ENCODE measurements at places on chromosomes 16 and 17.

- DNase-seq, result no peak
Observed at GRCh38 chr17:41211845-41212466, 14.5 kb upstream of the KRTAP9-2 start.

DNA sequence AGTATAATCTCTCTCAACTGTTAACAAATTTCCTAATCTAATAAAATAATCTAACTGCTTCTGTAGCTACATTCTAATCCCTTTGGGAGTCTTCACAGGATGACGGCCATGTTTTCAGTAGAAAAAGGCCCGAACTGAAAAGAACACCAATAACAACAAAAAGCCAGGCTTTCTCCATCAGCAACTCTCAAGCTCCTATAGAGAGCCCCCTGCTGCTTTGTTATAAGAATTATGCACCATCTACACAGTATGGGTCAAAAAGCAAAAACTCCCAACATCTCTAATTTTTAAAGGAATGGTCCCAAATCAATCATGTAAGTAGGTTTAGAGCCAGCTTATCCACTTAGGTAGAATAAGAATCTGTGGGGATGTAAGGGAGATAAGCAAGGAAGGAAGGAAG is 163.6 kb upstream of the C17orf78 start:
- no peak for DNase-seq

DNA sequence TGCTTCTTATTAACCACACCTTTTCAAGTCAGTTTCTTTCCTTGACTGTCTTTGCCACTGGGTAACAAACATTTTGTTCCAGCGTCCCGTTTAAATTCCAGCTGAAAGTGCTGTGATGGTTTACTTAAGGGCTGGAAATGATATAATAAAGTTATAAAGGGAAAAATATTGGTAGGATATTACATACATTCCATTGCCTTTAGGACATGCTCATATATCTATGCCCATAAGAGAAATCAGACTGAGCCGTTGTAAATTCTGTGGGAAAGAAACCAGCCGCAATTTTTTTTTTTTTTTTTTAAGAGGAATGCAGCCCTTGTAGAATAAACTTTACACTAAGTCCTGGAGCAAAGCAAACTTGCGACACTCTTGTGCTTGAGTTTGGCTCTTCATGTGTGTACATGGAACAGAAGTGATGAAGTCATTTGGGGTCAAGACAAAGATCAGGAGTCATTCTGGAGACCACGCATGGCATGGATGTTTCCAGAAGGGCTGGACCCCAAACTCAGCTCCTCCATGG is 210.9 kb downstream of the XYLT1 start:
- DNase-seq, result no peak

DNA sequence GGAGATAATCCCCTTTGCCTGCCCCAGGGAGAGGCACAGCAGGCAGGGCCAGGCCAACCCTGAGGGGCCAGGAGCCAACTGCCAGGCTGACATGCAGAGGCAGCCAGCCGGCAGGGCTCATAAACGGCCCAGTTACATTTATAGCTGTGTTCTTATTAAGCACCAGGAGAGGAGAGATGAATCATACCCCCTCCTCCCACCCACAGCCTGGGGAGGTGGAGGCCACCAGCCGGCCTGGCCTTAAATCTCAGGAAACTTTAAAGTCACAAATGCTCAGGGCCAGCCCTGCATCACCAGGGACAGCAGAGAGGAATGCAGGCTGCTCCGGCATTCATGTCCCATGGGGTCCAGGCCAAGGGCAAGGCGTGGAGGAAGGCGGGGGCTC is 177.2 kb downstream of the TMEM132E start:
- DNase-seq, result no peak

DNA sequence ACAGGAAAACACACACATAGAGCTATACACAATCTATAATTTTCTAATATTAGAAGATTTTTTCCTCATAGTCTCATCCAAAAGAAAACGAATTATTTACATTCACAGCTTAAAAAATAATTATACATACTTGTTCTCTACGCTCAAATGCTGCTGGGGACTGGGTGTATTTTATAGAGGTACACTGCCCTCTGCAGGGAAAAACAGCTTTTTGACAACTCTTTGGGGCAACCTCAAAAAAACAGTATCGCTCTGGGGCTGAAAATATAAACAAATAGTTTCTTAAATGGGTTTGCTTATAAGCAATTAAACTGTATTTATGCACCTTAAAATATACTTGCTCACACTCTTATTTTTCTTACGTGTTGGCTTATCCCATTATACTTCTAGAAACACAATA is 261.8 kb upstream of the PSMD7 start:
- peak; percentile 53 for DNase-seq

DNA sequence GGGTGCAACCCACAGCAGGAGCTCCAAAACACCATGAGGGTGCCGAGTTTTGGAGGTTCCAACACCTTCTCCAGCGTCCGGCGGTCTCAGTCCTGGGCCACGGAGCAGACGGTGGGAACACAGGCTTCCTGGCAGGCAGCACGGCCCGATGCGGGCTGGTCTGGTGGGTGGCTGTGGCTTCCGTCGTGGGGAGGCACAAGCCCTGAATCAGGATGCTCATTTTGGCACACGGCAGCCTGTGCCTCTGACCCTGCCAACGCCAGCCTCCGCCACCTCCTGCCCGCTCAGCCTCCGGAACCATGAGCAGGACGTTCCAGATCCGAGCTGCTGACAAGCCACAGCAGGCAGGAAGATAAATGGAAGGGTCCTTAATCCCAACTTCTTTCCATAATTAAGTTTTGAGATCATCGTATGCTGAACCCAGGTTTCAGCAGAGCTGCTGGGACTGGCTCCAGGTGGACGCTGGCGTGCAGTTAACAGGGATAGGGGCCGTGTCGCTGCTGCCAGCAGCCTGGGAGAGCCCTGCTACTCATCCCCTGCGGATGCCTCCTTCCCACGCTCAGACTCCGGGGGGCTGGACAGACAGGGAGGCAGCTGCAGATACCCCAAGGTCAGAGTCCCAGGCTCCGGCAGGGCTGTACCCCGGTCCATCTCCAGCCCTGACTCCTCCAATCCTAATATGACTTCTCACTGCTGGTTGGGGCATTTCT is 136.6 kb downstream of the ENGASE start:
- DNase-seq, result no peak

DNA sequence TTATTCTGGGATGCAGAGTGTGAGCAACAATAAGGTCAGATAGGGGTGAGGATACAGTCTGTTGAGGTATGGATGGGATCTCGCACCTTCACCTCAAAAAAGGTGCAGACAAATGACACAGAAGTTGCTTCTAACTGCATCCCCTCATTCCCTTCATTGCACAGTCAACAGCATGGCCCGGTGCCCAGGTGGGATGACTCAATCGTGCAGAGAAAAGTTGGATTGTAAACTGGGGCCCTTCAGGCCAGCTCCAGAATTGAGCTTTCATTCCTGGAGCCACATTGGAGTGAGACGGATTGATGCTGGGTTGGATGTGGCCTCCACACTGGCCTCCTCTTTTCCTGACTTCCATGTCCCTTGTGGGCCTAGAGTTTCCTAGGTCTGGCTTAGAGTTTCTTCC is 977.4 kb downstream of the KCNJ18 start:
- no peak for DNase-seq

DNA sequence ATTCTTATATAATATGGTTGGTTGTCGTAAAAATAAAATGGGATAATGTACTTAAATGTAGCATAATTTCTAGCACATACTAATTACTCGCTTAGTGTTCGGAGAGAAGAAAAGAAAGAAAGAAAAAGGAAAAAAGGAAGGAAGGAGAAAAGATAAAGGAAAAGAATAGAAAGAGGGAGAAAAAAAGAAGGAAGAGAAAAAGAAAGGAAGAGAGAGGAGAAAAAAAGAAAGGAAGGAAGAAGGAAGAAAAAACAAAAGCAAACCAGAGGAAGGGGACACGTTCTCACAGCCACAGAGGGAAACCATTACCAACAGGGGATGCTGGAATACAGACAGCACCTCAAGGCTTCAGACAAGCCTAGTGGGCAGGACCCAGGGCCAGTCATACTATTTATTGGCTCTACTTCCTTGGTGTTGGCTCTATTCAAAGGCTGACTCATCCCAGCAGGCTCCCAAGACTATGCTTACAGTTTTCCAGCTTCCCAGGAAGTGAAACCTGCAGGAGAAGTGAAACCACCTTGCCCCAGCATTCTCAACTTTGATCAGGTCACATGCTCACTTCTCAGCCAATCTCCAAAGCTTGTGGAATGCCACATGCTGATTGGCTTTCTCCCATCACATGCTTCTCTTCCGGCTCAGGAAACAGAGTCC is 273.5 kb upstream of the IRX5 start:
- no peak for DNase-seq

DNA sequence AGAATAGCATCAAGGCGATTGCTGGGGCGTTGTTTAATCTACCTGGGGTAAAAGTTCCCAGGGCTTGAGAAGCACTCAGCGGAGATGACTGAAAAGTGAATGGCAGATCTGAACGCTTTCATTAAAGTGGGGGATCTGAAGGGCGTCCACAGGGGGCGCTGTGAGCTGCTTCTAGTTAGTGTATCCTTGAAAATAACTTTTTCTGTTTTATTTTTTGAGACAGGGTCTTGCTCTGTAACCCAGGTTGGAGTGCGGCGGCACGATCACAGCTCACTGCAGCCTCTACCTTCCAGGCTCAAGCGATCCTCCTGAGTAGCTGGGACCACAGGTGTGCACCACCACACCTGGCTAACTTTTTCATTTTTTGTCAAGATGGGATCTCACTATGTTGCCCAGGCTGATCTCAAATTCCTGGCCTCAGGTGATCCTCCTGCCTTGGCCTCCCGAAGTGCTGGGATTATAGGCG is 360.4 kb downstream of the SEC14L1 start:
- peak; percentile 38 for DNase-seq

GRCh38 chr17:69761767-69762321 is 313.2 kb upstream of the KCNJ16 start:
- no peak for DNase-seq

DNA sequence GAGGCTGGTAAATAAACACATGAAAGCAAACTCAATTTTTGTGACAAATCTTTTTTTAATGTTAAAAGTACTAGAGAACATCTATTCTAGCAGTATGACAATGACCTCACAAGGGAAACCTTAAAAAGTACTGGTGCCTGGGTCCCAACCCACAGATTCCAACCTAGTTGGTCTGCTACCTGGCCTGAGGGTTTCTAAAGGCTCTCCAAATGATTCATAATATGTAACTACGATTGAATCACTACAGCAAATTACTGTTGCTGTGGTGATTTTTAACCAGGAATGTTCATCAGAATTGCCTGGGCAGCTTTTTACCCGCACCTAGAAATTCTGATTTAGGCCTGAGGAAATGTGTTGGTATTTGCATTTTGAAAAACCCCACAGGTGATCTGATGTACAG is 26.1 kb downstream of the CDR2 start:
- DNase-seq, result no peak

DNA sequence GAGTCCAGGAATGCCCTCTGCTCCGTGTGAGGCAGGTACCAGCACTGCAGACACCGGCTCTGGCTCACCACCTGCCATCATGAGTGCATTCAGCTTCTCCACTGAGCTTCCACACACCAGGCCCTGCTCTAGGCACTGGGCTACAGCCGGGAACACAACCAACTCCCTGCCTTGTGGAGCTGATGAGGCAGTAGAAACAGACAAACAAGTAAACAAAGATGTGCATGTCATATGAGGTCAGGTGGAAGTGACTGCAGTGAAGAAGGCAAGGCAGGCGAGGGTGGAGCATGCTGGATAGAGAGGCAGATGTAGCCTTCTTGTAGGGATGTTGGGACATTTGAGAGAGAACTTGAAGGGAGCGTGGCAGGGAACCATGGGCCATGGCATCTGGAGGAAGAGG is 5.0 kb downstream of the NLRC5 start:
- DNase-seq, result no peak

DNA sequence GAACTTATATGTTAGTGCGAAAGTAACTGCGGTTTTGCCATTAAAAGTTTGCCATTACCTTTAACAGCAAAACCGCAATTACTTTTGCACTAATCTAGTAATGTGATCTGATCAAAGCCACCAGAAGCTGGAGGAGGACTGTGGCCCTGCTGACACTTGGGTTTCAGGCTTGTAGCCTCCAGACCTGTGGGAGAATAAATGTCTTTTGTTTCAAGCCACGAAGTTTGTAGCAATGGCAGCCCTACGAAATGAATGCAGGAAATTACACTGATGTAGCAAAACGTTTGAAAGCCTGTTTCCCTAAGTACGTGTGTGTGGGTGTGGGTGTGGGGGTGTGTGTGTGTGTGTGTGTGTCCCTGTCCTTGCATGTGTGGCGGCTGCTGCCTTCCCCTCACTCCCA is 66.6 kb downstream of the WSB1 start:
- DNase-seq, result peak; percentile 37

DNA sequence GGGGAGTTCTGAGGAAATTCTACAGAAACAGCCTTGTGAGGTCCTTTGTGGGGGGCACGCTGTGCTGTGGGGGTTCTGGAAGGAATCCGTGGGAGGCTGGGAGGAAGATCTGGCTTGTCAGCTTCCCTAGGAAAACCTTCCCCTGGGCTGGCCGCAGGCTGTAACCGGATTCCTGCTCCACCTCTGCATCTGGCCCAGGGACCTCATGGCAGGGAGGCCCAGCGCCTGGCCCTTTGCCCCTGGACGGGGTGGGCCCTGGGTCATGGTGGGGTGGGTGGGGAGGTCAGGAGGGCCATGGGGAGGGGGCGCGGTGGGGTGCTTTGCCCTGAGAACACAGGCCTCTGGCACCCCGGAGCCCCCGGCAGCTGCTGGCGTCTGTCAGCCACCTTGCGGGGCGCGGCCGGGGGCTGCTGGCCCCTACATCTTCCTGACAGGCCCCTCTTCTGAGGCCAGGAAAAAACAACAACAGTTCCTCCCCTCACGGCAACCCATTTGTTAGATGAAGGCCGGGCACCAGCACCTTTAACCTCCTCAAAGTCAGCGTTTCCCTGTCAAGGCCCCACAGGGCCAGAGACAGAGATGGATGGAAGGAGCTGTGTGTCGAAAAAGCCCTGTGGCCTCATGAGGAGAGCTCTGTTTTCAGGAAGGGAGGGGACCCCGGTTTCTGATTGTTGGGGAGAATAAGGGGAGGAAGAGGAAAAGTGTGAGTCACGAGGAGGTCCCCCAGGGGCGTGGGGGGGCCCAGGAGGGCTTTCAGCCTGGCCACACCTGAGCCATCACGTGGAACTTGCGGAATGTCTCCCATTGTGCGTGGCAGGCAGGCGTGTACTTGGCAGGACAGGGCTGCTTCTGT is 3.6 kb upstream of the MEOX1 start:
- DNase-seq, result no peak

DNA sequence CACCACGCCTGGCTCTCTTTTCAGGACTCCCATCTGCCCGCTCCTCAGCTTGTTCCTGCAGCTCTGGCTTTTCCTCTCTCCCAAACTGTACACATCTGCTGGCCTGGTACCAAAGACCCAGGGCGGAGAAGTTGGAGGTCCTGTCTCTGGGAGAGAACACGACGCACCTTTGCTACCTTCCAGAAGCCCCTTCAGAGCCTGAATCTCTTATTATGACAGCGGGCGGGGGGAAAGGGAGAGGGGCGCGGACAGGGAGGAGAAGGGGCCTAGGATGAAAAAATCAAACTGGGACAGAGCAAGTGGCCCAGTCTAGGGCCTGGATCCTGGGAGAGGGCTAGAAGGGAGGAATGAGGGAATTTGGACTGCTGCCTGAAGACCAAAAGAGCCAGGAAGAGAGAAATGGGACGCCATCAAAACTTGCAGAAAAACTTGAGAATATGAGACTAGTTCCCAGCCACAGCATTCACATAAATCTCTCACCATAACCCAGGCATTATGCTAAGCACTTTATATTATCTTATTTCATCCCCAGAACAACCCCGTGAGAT is 2.5 kb upstream of the PER1 start:
- no peak for DNase-seq
